ENCODE measurements at places on chromosomes 5 and 9.

DNA sequence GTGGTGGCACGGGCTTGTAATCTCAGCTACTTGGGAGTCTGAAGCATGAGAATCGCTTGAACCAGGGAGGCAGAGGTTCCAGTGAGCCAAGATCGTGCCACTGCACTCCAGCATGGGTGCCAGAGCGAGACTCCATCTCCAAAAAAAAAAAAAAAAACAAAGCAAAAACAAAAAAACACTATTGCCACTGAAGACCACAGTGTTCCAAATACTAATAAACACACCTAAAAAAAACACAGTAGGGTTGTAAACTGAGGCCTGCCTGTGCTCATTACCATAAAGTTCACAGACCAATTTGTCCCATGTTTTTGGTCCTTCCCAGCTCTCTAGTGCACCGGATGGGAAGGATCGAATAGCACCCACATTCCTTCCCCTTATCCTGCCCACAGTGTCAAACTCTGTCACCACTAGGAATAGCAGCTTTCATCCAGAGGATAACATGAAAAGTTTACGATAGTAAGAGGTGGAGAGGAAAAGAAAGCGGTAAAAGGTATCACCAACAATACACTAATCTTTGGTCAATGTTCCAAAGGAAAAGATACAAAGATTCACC lies 49.2 kb downstream of the MYO10 start:
- DNase-seq, result no peak

DNA sequence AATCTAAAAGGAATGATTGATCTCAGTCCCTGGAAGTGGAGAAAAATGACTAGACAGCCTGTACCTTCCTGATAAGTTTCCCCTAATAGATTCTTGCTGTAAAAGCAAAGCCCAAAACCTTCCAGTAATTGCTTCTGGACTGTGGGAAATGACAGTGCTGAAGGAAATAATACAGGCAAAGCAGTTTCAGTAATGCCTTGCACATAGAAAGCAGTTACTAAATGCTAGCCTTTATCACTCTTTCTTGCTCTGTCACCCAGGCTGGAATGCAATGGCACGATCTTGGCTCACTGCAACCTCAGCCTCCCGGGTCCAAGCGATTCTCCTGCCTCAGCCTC lies 50.3 kb downstream of the MAP1B start:
- DNase-seq, result no peak

DNA sequence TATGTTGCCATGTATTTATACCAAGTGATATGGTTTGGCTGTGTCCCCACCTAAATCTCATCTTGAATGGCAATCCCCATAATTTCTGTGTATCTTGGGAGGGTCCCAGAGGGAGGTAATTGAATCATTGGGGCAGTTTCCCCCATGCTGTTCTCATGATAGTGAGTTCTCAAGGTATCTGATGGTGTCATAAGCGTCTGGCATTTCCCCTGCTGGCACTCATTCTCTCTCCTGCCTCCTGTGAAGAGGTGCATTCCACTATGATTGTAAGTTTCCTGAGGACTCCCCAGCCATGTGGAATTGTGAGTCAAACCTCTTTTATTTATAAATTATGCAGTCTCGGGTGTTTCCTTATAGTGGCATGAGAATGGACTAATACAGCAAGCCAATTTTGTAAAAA lies 140.8 kb upstream of the ADAMTSL1 start:
- DNase-seq, result no peak

DNA sequence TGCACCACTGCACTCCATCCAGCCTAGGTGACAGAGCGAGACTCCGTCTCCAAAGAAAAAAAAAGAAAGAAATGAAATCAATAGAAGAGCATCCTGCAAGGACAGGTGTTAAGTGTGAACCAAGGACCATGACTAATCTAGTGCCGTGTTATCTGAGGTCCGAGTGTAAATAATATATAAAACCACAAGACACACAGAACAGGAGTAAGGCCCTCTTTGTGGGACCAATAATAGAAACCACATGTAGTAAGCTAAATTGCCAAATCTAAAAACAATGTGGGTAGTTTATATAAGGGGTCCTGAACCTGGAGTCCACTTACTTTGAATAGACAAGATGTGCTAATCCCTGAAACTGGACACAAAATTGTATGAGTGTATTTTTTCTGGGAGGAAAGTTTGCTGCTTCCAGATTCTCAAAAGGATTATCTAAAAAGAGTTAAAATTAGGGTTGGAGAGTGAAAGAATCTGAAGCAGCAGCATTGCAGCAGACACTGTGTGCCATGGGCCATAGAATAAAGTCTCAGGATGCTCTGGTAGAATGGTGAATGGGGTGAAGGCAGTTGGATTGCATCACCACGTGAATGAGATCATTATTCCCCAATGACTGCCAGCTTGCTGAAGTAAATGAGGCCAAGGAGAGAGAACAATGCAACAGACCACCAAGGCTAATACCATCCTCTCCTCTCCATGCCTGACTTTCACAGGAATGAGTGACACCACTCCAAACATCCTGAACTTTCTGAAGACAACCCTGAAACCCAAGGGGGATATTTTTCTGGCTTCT lies 222.7 kb downstream of the DCP2 start:
- DNase-seq, result no peak

GRCh38 chr5:16596581-16596940 lies 20.2 kb downstream of the RETREG1 start:
- no peak for DNase-seq

DNA sequence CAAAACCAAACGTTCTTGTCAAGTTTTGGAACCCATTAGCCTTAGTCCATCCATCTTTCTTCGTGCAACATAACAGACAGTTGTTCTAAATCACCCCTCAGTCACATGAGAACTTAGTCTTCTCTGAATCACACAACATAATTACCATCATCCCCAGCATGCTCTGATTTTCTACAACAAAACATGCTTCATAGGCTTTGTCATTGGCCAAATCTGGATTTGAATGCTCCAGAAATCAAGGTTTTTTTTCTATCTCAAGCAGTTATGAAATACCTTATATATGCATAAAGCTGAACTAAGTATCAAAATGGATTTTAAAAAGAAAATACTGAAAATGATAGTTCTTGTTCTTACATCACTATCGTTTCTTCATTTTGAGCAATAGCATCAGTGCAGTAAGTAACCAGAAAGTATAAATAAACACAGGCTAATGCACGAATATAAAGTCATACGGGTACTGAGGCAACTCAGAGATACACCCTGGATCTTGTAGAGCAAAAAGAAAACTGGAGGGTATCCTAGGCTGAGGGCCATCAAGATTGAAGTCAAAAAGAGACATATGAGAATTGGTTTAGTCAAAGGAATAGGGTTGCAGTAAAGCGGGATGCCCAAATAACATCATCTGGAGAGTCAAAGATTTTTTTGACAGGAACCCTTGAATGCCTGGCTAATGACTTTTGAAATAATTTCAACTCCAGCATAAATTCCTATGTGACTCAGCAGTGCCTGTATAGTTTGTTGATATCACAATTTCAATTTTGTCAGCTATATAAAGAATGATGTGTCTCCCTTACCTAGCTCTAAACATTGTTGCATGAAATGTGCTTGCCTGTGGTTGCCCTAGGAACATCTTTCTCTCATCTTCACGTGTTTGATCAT lies 164.7 kb downstream of the ADAMTSL1 start:
- no peak for DNase-seq

- no peak for DNase-seq
Measured at GRCh38 chr5:131378721-131379541, 115.1 kb downstream of the CDC42SE2 start.

GRCh38 chr5:146717951-146718350 lies 160.6 kb downstream of the PPP2R2B start:
- no peak for DNase-seq

- no peak for DNase-seq
Measured at GRCh38 chr5:38134810-38135209, 123.5 kb upstream of the EGFLAM start.

DNA sequence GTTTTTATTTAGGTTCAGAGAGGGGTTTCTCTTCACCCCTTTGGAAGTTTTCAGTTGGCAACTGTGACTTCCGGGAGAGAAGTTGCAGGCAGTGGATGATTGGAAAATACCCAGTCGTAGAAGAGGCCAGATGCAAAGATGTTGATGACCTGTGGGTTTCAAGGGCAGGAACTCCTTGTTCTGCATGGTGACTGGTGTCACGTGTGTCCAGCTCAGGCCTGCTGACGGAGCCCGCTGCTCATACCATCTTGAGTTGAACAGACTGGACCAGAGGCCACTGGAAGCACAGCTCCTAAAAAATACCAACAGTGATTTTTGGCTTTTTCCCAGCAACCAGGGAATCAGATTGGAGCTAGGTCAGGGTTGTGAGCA lies 243.9 kb upstream of the KLF4 start:
- DNase-seq, result no peak

DNA sequence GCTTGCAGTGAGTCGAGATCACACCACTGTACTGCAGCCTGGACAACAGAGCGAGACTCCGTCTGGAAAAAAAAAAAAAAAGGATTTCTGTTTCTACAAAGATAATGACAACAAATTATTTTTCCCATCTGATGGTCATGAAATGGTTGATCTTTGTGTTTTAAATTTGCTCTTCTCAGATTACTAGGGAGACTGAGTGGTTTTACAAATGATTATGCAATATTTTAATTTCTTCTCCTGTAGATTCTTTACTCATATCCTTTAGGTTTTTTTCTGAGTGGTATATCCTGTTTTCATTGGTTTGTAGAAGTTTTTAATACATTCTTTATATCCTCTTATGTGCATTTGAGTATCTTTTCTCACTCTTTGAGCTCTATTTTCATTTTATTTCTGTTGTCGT lies 20.6 kb upstream of the AUH start:
- DNase-seq, result no peak

GRCh38 chr9:92424340-92424739 lies at the start of gene OMD:
Gene OMD, minus strand, starts transcription at chr9:92424471. Its CDS starts 6,913 bp downstream, at chr9:92417558.
- no peak for DNase-seq

GRCh38 chr5:1794901-1795290 lies 4.7 kb downstream of the MRPL36 start:
- no peak for DNase-seq

- peak; percentile 6 for DNase-seq
Measured at GRCh38 chr9:214648-215493, at the start of gene DOCK8. Gene DOCK8, plus strand, starts transcription at chr9:214865. Its CDS starts 112 bp downstream, at chr9:214977.

DNA sequence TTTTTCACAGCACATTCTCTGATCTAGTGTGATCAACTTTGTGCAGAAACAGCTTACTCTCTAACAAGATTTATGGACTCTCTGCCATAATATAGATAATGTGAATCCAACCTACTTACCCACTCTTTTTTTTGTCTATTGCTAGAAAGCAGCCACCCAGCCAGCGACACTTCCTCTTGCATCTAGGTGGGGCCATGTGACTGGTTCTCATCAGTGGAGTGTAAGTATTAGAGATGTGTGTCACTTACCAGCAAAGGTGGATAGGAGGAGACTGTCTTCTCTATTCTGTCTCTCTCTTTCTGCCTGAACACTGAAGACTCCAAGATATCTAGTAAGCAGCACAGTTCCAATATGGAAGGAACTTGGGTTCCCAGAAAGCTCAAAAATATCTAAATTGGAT lies 174.8 kb downstream of the MCTP1 start:
- no peak for DNase-seq

- DNase-seq, result no peak
Measured at GRCh38 chr9:123928533-123929176, 1.3 kb downstream of the DENND1A start.

DNA sequence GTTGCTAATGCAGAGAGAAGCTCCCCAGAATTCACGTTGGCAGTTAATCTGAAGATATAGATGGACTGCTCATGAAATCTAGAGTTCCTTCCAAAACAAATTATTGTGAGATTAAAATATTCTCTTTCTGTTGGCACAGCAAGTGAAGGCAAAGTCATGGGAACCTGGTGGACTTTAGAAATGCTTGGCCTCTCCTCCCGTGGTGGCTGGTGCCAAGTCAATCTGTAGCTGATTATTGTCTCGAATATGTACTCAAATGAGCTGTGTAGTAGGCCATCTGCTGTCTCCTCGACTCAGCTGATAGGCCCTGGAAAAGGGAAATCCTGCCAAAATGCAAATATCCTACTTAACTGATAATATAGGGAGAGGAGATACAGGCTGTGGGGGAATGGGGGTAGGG lies 69.3 kb downstream of the DAPK1 start:
- no peak for DNase-seq

- DNase-seq, result no peak
Measured at GRCh38 chr9:120830151-120830550, 12.6 kb downstream of the PSMD5 start.

DNA sequence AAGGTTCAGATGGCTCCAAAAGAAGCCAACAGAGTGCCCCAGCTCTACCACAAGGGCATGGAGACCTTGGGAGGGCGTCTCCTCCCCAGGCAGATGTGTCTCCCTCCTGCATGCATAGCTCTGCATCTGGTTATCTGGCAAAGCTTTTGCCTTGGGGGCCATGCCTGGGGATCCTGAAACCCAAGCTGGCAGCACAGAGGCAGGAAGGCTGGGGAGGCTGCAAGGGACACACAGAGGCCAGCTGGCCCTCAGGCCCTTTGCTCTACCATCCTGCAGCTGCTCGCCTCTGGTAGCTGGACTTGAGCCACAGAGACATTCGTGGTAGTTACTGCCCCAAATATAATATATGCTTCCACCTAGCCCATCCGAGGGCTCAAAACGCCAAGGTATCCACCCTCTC lies 3.9 kb downstream of the SEPTIN8 start:
- no peak for DNase-seq

DNA sequence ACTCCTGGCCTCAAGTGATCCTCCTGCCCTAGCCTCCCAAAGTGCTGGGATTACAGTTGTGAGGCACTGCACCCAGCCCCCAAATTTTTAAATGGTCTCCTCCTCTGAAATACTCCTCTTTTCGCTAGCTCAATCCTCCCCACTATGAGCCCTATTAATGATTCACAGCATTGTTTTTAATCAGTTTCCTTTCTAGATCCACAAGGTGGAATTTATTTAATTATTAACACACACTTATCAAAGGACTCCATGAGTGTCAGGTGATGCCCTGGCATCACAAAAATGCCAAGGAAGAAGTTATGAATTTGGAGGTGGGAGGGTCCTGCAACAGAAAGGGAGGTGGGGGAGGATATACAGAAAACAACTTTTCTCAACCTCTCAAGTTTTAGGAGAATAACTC lies 806.5 kb downstream of the PRELID2 start:
- no peak for DNase-seq

DNA sequence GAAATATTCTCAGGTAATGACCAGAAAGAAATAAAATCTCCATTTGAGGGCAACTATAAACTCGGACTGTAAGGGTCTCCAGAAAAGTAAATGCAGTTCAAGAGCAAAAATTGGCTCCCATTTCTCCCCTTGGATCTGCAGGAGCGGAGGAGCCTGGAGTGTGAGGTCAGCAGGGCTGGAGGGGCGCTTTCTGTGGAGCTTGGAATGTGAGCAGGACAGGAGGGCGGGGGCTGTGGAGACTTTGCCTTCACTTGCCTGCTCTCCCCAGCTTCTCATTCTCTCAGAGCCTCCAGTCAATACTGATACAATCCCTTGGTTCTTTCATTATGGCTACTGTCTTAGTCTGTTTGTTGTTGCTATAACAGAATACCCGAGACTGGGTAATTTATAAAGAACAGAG lies 162.8 kb upstream of the ANKH start:
- no peak for DNase-seq

- no peak for DNase-seq
Measured at GRCh38 chr9:20479419-20480155, 142.7 kb downstream of the MLLT3 start.

- no peak for DNase-seq
Measured at GRCh38 chr5:117788596-117788995, 1199.8 kb downstream of the DTWD2 start.

All from stimulated activated CD4-positive, alpha-beta T cell treated with anti-CD3 and anti-CD28 coated beads, Interleukin-1b, Interleukin-23, amount 100 ng/mL, for 1 hour (primary cell).